ENCODE measurements at places on chromosomes 2 and 18.

GRCh38 chr2:48915227-48915626 is 159.7 kb upstream of the LHCGR start:
- no peak for DNase-seq

DNA sequence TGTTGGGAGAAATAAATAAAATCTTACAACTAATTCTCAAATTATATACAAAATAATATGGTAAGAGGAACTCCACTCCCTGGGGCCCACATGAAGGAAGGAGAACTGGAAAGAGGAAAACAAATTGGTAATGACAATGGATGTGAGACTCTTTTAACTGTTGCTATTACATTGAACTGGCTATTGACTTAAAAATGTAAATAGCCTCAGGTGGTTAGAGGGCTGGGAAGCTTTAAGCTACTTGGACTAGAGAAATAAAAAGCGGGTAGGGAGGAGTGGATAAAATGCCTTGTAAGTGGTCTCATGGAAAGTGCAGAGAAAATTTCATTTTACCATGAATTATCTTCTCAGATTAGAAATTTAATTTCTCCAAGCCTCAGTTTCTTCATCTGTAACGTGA is 64.1 kb downstream of the KCNJ3 start:
- DNase-seq = no peak

GRCh38 chr2:20218331-20219320 is 6.3 kb downstream of the SDC1 start:
- DNase-seq = no peak

GRCh38 chr2:145638675-145639074 is 1118.8 kb upstream of the ZEB2 start:
- no peak for DNase-seq
